Muscle of back (tissue), 13 donors: ENCODE measurements at places on chromosomes 7 and 10.

DNA sequence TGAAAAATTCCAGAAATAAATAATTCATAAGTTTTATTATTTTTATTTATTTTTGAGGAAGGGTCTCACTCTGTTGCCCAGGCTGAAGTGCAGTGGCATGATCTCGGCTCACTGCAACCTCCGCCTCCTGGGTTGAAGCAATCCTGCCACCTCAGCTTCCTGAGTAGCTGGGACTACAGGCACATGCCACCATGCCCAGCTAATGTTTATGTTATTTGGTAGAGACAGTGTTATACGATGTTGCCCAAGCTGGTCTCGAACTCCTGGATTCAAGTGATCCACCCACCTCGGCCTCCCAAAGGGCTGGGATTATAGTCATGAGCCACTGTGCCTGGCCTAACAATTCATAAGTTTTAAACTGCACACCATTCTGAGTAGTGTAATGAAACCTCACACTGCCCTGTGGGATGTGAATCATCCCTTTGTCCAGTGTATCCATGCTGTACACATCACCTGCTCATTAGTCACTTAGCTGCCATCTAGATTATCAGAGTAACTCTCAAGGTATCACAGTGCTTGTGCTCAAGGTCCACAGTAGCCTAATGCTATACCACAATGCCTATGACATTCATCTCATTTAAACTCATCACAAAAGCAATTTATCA is 17.9 kb downstream of the RTKN2 start:
- DNase-seq, result no peak

- no peak for DNase-seq
Observed at GRCh38 chr7:148253629-148254028, 336.9 kb upstream of the C7orf33 start.

GRCh38 chr10:13271552-13272163 is 28.2 kb downstream of the PHYH start:
- peak; percentile 12 for DNase-seq

- no peak for DNase-seq
Observed at GRCh38 chr10:97065128-97065527, 120.6 kb downstream of the SLIT1 start.

GRCh38 chr7:148129023-148129422 is 461.5 kb upstream of the C7orf33 start:
- no peak for DNase-seq

- DNase-seq, result no peak
Observed at GRCh38 chr7:116361767-116362166, 137.8 kb upstream of the CAV2 start.

DNA sequence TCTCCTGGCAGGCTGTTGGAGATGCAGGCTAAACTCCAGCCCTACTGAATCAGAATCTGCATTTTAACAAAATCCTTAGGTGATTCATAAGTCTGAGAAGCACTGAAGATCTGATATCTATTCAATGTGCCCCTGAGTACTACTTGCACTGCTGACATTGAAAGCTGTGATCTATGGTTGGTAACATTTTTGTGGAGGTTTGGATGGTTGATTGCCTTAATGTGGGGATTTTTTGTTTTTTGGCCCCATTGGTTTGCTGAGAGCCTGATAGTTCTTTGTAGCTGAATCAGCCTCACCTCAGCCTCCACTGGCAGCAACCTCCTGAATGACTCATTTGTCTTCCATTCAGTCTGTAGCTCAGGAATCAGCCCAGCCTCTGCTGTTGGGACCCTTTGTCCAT is 14.7 kb upstream of the LRRN3 start:
- DNase-seq, result no peak

DNA sequence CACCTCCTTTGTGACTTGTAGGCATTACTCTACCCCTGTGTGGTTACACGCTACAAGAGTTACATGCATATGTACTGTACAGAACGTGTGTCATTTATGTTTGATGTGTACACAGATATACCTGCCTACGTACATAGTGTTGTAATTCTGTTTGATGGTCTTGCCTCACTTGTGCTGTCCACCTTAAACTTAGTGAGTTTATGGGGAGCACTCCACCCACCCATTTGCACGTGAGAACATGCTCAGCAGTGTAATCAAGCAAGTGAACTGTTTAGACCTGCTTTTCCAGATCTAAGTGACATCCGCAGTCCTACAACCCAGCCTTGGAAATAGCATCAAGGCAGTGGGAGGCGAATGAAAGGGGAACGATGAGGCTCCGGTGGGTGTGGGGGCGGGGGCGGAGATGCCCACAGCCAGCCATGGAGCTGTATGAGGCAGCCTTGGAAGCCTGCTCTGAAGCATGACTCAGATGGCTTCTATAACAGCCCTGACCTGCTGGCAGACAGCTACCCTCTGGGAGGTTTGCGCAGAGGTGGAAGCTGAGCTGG is 52.1 kb downstream of the SUFU start:
- DNase-seq, result no peak

DNA sequence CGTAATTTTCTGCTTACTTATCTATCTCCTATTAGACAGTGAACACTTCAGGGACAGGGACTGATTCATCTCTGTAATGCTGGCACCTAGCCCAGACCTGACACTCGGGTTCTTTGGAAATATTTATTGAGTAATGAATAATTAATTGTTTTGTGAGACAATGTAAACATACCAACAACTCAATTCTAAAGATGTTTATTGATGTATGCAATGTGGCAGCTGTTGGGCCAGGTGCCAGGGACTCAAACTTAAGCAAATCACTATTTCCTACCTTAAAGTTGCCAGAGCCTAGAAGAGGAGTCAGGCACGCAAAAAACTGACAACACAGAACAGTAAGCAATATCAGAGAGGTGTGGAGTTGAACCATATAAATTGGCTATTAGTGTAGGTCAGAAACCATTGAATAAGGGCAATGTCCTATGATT is 63.6 kb upstream of the BMPER start:
- peak; percentile 36 for DNase-seq

DNA sequence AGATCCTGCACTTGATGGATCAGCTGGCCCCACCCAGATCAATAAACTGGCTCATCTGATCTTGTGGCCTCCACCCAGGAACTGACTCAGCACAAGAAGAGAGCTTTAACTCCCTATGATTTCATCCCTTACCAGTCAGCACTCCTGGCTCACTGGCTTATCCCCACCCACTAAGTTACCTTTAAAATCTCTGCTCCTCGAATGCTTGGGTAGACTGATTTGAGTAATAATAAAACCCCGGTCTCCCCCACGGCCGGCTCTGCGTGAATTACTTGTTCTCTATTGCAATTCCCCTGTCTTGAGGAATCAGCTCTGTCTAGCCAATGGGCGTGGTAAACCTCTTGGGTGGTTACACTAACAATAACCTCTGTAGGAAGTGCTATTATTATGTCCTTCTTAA is 83.7 kb downstream of the MBL2 start:
- no peak for DNase-seq

GRCh38 chr10:15744217-15744865 is 24.6 kb upstream of the ITGA8 start:
- DNase-seq, result no peak

DNA sequence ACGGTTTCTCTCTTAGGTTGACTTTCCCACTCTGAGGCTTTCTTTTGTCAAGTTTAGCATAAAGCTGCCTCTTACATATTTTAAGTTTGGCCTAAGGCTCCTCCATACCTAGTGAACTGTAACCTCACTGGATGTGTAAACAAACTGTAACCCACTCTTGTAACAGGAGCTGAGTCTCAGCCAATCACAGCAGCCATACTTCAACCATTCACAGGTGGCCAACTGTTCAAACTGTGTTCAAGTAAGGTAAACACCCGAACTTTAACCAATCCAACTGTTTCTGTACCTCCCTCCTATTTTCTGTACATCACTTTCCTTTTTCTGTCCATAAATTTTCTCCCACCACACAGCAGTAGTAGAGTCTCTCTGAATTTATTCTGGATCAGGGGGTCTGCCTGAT is 7.7 kb upstream of the NRBF2 start:
- no peak for DNase-seq
